Endothelial cell of umbilical vein (primary cell): ENCODE measurements at places on chromosomes 2 and 18. TPM values are rescaled to one million over a fixed set of nuclear protein-coding genes. Genes with fewer than 3 reads are reported as not detected.

GRCh38 chr2:212911011-212911410, 240.4 kb downstream of the IKZF2 start:
- no peak for DNase-seq

- no peak for DNase-seq
Measured at GRCh38 chr2:55073000-55073983, 23.0 kb upstream of the RTN4 start.

GRCh38 chr2:7971248-7971647, 710.6 kb upstream of the ID2 start:
- no peak for DNase-seq

REG3A gene
- not detected in 2 replicates for total RNA-seq

RAB6D gene
- not detected in 2 replicates for total RNA-seq

ALPG gene
- not detected in 2 replicates for total RNA-seq
